ENCODE measurements at places on chromosomes 1 and 21. TPM values are rescaled to one million over a fixed set of nuclear protein-coding genes. Genes with fewer than 3 reads are reported as not detected.

- DNase-seq: no peak
Observed at GRCh38 chr1:186033847-186034271, 299.7 kb downstream of the HMCN1 start.

DNA sequence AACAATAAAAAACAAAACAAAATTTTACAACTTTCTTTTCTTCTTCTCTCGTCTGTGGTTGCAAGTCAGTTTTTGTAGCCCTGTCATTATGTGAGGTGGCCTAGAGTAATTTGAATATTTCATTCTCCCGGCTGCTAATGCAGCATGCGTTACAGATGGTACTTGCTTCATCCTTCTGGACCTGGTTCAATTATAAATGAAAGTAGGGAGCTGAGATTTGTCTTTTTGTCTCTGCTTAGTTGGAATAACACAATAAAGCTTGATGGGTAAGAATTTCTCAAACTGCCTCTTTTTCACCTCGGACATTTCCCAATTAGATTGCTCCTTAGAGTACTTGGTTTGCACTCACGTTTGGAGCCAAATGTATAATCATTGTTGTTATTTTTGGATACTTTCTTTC is 201.6 kb downstream of the PBX1 start:
- no peak for DNase-seq

DNA sequence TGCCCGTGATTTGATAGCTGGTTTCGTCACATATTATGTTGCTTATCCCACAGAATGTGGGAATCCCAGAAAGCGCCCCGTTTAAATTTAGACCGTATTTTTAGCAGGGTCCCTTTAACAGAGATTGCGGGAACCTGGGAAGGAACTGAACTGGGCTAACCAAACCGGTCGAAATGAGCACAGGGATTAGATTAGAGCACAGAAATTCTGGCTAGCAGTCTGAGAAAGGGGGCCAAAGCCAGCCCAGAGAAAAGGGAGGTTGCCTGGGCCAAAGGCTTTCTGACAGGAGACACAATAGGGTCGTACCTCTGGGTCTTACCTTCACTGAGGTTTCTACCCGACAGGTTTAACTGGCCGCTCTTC is 327 bp downstream of the LRRC40 start:
- DNase-seq: no peak

DNA sequence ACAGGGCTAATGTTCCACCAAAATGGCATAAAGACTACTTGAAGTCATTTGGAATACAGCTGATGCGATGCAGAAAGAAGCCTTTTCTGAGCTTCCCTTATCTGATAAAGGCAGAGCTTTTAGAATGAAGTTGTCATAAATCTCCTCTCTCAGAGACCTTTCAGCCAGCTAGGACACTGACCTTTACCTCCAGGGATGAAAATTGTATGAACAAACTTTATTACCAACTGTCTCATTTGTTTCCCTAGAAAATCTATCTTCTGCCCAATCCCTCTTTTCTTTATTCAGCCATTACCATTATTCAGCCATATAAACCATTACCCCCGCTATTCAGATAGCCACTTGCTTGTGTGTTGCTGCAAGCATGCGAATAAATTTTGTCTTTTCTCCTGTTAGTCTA is 29.7 kb upstream of the RNF2 start:
- DNase-seq: no peak

DNA sequence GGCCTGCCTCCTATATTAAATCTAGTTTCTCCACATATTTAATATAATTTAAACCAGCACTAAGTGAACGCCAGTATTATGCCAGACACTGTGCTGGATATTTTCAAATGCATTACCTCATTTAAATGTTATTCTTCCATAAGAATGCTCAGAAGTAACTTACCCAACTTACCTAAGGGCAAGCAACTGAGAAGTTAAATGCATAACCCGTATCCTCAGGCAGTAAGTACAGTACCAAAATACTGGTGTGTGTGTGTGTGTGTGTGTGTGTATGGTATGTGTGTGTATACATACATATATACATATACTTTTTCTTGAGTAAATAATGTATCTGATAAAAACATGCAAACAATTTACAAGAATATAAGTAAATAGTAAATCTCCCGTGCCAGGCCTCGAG is 9.0 kb upstream of the TRIM45 start:
- no peak for DNase-seq

GRCh38 chr1:78779831-78780230 is 130.2 kb downstream of the IFI44 start:
- DNase-seq: no peak

The SLFNL1 gene
- total RNA-seq: 0.09 TPM
